ENCODE measurements at places on chromosomes 1 and 21.
A peak's percentile ranks its signal among the peaks of the same experiment; 100 is the strongest.

DNA sequence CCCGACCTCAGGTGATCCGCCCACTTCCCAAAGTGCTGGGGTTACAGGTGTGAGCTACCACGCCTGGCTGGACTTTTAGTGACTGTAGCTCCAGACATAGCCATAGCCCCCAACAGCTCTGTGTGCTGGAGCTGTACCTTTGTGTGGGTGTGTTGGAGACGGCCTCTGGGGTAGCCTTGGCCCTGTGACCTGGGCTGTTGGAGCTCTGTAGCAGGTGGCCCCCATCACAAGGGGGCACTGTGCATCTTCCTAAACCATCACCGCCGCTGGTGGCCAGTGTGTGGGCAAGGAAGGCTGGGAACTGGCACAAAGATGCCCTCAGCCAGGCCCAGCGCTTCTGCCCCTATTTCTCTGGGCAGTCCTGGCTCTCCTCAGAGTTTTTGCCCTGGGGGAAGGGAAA, 38.4 kb upstream of the FOXO6 start:
- no peak for DNase-seq

DNA sequence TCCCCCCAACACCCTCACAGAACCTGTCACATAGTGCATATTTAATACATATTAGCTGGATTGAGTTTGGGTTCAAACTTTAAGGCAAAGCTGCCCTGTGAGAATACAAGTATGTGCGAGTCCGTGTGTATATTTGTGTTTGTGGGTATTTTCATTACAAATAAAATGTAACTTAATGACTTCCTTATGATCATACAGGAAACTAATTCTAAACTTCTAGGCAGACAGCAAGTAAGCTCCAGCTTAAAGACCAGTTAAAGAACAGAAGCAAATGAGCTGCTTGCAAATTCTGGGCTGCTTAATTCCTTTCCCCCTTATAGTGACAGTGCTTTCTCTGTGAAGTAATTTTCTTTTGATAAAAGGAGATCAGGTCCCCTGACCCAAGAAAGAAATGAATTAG, 437.6 kb downstream of the TTLL7 start:
- no peak for DNase-seq

GRCh38 chr1:228289239-228289849, 81.5 kb downstream of the OBSCN start:
- DNase-seq = no peak

DNA sequence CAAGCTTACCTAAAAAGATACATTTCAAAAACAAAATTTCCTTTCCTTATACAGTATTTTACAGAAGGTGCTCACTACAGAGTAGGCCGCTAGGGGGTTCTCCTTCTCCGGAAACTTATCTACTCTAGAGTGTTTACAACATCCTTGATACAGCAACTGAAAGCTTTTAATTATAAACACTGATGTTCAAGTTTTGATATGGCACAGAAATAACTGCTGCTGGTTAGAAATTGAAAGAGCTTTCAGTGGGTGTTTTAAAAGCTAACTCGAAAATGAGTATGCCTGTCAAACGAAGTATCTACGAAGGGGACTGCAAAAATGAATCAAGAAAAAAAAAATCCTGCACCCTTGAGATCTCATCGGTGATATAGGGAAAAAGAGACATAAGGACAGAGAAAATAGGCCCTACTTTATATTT, 1.0 kb downstream of the YOD1 start:
- DNase-seq = peak; percentile 44

- no peak for DNase-seq
These were observed 42.6 kb upstream of the HMGB4 start for GRCh38 chr1:33821291-33821690.
